Left forelimb (tissue), 1 donor: ENCODE measurements at places on chromosomes 2 and 18.

DNA sequence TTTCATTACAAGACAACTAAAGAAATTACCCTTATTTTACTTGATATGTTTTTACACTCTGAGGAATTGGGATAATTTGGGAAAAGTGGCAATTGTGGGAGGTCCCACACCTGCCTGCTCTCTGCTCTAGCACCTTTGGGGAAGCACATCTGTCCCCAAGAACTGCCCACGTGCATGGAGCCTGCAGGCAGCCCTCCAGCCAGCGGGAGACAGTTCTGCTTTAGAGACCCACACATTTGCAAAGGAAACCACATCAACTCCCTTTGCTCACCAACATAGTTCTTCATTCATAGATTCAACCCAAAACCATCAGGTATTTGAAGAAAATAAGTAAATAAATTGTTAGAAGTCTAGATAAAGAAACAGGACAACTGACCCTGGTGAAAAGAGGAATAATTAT, 239.9 kb upstream of the ID2 start:
- DNase-seq = peak; percentile 37

DNA sequence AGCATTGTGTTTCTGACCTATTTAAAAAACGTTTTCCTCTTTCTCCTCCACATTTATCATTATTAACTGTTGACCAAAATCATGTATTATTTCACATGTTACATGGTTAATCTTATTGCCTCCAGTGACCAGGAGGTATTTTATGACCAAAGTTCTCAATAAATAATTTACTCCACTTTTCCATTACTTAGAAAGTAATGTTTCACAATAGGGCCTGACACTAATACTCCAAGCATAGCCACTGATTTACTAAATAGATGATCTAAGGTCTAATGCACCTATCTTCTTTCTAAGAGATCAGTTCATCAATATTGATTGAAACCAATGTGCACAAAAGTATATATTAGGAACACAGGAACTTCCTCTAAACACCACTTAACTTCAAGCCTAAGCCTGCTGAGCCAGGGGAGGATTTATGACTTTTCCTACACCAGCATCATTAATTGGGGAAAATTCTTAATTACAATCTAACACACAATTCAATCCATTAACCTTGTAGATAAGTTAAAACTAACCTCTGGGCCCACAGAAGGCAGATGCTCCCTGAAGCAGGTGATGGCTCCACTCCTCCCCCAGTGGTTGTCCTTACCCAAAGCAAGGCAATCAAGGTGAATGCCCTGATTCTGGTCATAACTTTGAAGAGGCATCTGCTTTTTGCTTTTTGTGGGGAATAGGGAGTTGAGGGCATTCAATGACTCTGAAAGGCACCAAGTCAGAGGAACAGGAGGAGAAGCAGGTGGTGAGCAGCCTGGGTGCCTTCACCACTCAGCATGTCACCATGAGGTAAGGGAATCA, 33.9 kb downstream of the RBMS1 start:
- DNase-seq = no peak

DNA sequence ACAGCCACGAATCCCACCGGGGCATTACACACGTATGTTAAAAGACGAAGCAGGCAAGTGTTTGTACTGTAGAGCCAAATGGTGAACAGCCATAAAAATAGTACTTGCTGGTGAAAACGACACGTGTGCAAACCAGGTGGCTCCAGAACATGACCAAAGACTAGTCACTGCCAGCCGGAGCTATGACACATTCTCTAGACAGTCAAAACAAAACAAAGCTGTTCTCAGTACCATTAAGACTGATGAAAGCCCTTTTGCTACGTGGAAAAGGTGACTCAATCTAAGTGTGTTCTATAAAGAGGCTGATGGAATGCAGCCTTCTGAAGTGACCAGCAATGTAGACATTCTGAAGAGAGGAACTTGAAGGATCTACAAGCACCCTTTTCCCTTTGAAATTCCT, 367.7 kb upstream of the NETO1 start:
- no peak for DNase-seq

GRCh38 chr18:2138552-2138951, 432.8 kb downstream of the METTL4 start:
- no peak for DNase-seq

DNA sequence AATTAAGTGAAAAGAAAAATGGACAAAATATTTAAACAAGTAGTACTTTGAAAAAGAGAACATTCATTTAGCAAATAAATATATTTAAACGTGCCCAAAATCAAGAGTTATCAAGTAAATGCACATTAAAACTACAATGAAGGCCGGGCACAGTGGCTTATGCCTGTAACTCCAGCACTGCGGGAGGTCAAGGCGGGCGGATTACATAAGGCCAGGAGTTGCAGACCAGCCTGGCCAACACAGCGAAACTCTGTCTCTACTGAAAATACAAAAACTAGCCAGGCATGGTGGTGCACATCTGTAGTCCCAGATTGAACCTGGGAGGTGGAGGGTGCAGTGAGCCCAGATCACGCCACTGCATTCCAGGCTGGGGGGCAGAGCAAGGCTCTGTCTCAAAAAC, 9.8 kb downstream of the STAM2 start:
- no peak for DNase-seq

- DNase-seq = no peak
Observed at GRCh38 chr2:208363485-208363884, 43.1 kb upstream of the PTH2R start.

- no peak for DNase-seq
Observed at GRCh38 chr18:51072586-51073313, 42.7 kb downstream of the SMAD4 start.

DNA sequence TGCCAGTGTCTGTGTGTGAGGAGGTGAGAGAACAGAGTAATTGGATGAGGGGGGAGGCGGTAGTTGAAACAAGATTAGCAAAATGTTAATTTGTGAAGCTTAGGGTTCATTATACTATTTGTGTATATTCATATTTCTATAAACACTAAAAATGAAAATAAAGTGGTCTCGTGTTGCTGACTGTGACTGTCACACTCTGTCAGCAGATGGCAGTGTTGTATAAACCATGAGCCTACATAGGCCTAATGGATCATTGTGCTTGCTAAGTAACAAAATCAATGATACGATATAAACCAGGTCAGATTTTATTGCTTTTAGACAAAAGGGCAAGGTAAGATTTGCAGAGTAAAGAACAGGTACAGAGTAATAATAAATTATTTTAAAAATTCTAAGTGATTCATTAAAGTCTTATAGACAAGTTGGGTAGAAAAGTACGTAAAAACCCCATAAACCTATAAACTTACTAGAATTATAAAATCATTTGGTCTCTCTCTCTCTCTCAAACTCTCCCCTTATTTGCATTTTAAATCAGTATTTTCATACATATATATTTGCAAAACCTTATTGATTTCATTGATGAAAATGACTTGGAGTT, 182.7 kb downstream of the RPIA start:
- DNase-seq = no peak

- no peak for DNase-seq
Observed at GRCh38 chr2:114261366-114261765, 181.1 kb upstream of the DPP10 start.

- no peak for DNase-seq
Observed at GRCh38 chr2:142938240-142938639, 60.8 kb downstream of the KYNU start.

- DNase-seq = no peak
Observed at GRCh38 chr2:181394741-181395437, 62.3 kb upstream of the ITGA4 start.

- no peak for DNase-seq
Observed at GRCh38 chr18:62663731-62664336, 51.5 kb upstream of the PHLPP1 start.

- no peak for DNase-seq
Observed at GRCh38 chr2:149094217-149095015, 55.9 kb downstream of the LYPD6B start.

- DNase-seq = no peak
Observed at GRCh38 chr2:119064567-119064966, 94.0 kb downstream of the C1QL2 start.
